Urinary bladder (tissue), 4 donors: ENCODE measurements at places on chromosomes 4 and X. TPM values are rescaled to one million over a fixed set of nuclear protein-coding genes. Genes with fewer than 3 reads are reported as not detected.

Gene STBD1
- 9.1 TPM for total RNA-seq

Gene GABRQ
- total RNA-seq: 1.5 TPM

Gene ATP2B3
- total RNA-seq: 0.69 TPM

Gene RAI2
- 4.7 TPM for total RNA-seq

Gene DCHS2
- total RNA-seq: 14.0 TPM

Gene PRR32
- 1.3 TPM for total RNA-seq

Gene SPANXN3
- not detected for total RNA-seq

Gene VEGFD
- 2.6 TPM for total RNA-seq

Gene SSX4B
- not detected for total RNA-seq

Gene DCLK2
- 22.2 TPM for total RNA-seq

Gene TRAM1L1
- 7.2 TPM for total RNA-seq

Gene GAB3
- 8.0 TPM for total RNA-seq

Gene AREG
- total RNA-seq: 1.8 TPM

Gene ZNF157
- total RNA-seq: 0.53 TPM

Gene AGA
- total RNA-seq: 22.2 TPM

Gene ADAM29
- not detected for total RNA-seq

Gene VCX
- not detected for total RNA-seq

Gene NUDT10
- 5.6 TPM for total RNA-seq

Gene ERVMER34-1
- 1.5 TPM for total RNA-seq

Gene SPANXN1
- not detected for total RNA-seq

Gene FGG
- total RNA-seq: not detected

Gene FDCSP
- total RNA-seq: 1.7 TPM

Gene DLG3
- total RNA-seq: 23.7 TPM

Gene HELT
- not detected for total RNA-seq

Gene MAML3
- total RNA-seq: 6.7 TPM

Gene MAGEA10
- total RNA-seq: not detected

Gene CXorf65
- not detected for total RNA-seq

Gene PWWP3B
- 4.4 TPM for total RNA-seq

Gene DUX4
- total RNA-seq: not detected

Gene ZNF711
- 52.6 TPM for total RNA-seq

Gene DACH2
- 3.9 TPM for total RNA-seq

Gene STEEP1
- total RNA-seq: 35.1 TPM

Gene SHISA3
- total RNA-seq: 2.1 TPM

Gene RTL9
- total RNA-seq: 0.48 TPM

Gene SULT1B1
- total RNA-seq: 1.2 TPM

Gene PABPC5
- 11.9 TPM for total RNA-seq

Gene AP1S2
- 76.8 TPM for total RNA-seq
